ENCODE measurements at places on chromosomes 4 and X. TPM values are rescaled to one million over a fixed set of nuclear protein-coding genes. Genes with fewer than 3 reads are reported as not detected.
A peak's percentile ranks its signal among the peaks of the same experiment; 100 is the strongest.

CT45A2 gene
- total RNA-seq = not detected

SYP gene
- total RNA-seq = 1.8 TPM

TMEM144 gene
- total RNA-seq = 5.7 TPM

DNA sequence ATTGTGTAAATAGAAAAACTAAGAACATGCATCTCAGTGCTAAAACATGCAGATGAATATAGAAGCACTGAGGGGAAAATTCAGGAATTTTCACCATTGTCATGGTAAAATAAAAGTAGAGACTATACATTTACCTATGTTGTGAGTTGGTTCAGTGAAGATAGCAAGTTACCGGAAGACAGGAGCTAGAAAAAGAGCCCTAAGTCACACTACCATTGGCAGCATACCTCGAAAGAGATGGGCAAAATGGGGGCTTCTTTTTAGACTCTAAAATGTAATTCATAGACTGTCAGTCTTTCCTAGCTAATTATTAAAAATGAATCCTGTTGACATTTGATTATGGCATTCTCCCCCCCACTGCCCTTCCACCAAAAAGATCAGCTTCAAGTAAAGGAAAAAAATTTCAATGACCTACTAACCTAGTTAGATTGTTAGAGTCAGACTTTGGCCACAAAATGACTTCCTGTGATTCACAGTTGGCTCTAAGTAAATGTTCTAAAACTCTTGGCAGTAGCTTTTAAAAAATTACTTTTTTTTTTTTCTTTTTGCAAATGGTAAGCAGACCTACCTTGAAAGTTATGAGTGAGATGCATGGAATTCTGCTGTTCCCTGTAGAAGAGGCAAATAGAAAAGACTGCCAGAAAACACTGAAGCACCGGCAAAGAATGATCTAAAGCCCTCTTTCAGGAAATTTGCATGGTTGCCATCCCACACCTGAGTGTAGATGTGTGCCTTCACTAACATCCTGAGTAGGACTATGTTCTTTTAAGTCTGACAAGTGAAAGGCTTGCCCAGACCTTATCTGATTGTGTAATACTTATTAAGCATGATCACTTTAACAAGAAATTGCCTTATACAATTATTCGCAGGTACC lies 26.4 kb upstream of the ARSJ start:
- H3K4me3 ChIP-seq = no peak overlapping the region
- DNase-seq = no peak
- H3K4me1 ChIP-seq = peaks cover 3% of the 10 kb centered on the region
- no peaks in the 10 kb centered on the region for H3K27me3 ChIP-seq
- H3K27ac ChIP-seq = no peak overlapping the region

- no peak overlapping the region for H3K4me3 ChIP-seq
- H3K27me3 ChIP-seq = peaks cover 2% of the 10 kb centered on the region
- no peak for DNase-seq
- H3K36me3 ChIP-seq = no peaks in the 10 kb centered on the region
- H3K4me1 ChIP-seq = peaks cover 8% of the 10 kb centered on the region
Observed at GRCh38 chr4:87317527-87317926, 5.2 kb downstream of the HSD17B13 start.

DNA sequence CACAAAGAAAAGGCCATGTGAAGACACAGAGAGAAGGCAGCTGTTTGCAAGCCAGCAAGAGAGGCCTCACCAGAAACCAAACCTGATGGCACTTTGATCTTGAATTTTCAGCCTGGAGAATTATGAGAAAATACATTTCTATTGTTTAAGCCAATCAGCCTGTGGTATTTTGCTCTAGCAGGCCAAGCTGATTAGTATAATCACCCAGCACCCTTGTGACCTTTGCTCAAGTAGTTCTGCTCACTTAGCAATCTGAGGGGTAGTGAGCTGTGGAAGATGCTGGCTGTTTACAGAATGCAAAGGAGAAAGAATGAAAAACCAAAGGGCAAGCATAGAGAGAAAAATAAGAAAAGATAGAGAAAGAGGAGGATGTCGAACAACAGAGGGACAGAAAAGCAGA lies 396.4 kb upstream of the BOD1L1 start:
- H3K36me3 ChIP-seq = no peaks in the 10 kb centered on the region
- no peak overlapping the region for H3K4me3 ChIP-seq
- H3K4me1 ChIP-seq = no peaks in the 10 kb centered on the region
- DNase-seq = no peak

GRCh38 chr4:175435381-175435783 lies 376.7 kb downstream of the GPM6A start:
- H3K36me3 ChIP-seq = no peaks in the 10 kb centered on the region
- H3K27ac ChIP-seq = peak overlapping the region; percentile 92
- DNase-seq = peak; percentile 54
- H3K4me1 ChIP-seq = peaks cover 6% of the 10 kb centered on the region

- H3K27ac ChIP-seq = no peak overlapping the region
- H3K36me3 ChIP-seq = no peaks in the 10 kb centered on the region
- no peaks in the 10 kb centered on the region for H3K4me1 ChIP-seq
- H3K27me3 ChIP-seq = no peaks in the 10 kb centered on the region
- no peak for DNase-seq
Observed at GRCh38 chr4:181548873-181549575, 694.2 kb upstream of the TENM3 start.

Measured in endothelial cell (in vitro differentiated cells).